ENCODE measurements at places on chromosomes 1 and 21.

DNA sequence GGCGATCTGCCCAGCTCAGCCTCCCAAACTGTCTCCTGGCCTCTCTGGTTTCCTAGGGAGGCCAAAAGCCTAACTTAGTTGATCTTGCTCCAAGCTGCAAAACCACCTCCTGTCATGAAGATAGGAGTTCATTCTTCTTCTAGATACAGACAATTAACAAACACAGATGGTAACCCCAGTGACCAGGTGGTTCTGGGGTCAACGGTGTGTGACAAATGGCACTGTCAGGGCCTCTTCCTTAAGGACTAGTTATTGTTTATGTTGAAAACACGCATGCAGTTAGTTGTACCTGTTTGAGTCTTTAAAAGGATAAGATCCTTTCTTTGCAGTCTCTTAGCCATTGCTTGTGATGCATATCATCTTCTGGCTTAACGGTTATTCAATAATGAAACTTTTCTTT lies 4.6 kb upstream of the UMODL1 start:
- no peak for DNase-seq

DNA sequence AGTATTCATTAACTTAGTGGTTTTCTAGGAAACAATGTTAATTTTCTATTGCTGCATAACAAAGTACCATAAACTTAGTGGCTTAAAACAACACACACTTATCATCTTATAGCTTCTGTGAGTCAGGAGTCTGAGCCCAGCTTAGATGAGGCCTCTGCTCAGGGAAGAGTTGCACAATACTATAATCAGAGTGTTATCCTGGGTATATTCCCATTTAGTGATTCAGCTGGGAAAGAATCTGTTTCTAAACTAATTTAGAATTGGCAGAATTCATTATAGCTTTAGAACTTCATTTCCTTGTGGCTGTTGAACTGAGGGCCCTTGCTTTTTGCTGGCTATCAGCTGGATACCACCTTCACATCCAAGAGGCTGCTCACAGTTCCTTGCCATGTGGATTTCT lies 515.5 kb downstream of the BRINP3 start:
- DNase-seq: no peak

- no peak for DNase-seq
Measured at GRCh38 chr1:228938537-228938901, 203.2 kb downstream of the RHOU start.

GRCh38 chr1:25756215-25756614 lies 43.8 kb upstream of the SELENON start:
- no peak for DNase-seq

Data from substantia nigra (tissue), 51 donors.